ENCODE measurements at places on chromosomes 3 and 15.
A peak's percentile ranks its signal among the peaks of the same experiment; 100 is the strongest.

GRCh38 chr15:47717036-47717612 lies at the start of gene SEMA6D:
SEMA6D (plus strand) TSS chr15:47717505; CDS start chr15:47759799, 42,294 bp downstream.
- no peak for DNase-seq

GRCh38 chr3:119297169-119297568 lies 3.0 kb downstream of the ARHGAP31 start:
- DNase-seq = no peak

GRCh38 chr3:1942781-1943180 lies 155.9 kb upstream of the CNTN4 start:
- no peak for DNase-seq

DNA sequence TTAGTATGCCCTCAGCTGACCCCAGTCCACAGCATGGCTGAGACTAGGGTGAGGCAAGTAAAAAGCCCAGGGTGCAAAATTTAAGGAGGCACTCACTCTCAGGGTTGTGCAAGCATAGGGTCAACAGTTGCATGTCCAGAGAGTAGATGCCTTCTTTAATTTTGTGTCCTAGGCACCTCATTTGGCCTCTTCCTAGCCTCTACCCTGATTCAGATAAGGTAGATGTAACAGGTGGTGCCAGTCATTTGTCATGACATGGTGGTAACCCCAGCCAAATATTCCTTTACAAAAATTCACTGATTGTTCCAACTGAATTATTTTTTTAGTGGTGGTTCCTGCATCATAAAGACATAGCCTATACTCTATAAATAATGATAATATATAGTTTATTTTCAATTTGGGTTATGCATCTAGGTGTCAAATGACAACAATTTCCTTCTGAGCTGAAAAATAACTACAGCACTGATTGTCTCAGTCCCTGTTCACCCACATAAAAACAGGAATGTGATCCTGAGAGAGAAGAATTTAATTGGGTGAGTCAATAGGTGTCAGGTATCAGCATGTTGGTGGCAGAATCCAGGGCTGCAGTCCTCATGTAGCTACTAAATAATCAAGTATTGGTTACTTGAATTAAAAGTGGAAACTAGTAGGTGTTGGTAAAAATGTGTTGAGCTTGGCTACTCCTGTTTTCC lies 44.2 kb upstream of the TIPARP start:
- no peak for DNase-seq

- DNase-seq = peak; percentile 40
Observed at GRCh38 chr3:138139691-138140090, 7.5 kb upstream of the A4GNT start.

- no peak for DNase-seq
Observed at GRCh38 chr3:54822206-54822605, 105.7 kb downstream of the LRTM1 start.

GRCh38 chr3:112035241-112035640 lies 705 bp downstream of the TMPRSS7 start:
- DNase-seq = no peak
